ENCODE measurements at places on chromosomes 16 and 17.

DNA sequence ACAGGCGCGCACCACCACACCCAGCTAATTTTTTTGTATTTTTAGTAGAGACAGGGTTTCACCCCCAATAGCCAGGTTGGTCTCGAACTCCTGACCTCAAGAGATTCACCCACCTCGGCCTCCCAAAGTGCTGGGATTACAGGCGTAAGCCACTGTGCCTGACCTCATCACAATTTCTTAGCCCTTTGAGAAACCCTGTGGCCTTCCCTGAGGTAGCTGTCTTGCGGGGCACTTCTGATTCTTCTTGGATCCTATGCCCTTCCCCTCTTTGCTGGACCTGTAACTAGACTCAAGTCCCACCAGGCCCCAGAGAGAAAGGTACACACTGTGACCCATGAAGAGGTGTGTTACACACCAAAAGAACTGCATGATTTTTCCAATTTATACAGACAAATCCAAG lies 13.5 kb upstream of the CETP start:
- DNase-seq: no peak

DNA sequence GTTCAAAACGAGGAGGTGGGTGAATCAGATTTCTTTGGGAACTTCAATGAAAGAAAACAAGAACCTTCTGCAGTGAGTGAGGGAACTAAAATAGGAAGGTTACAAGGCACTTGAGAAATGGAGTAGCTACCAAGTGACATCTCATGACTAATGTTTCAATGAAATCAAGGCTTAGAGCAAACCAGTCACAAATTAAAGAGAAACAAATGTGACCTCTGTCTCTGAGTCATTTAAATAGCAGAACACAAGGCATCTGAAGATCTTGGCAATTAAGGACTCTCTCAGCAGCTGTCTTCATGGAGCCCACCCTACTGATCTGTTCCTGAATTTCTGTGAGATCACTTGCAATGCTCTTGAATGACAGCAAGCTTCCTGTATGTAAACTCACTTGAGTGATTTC lies 109.5 kb downstream of the CDH11 start:
- DNase-seq: no peak

DNA sequence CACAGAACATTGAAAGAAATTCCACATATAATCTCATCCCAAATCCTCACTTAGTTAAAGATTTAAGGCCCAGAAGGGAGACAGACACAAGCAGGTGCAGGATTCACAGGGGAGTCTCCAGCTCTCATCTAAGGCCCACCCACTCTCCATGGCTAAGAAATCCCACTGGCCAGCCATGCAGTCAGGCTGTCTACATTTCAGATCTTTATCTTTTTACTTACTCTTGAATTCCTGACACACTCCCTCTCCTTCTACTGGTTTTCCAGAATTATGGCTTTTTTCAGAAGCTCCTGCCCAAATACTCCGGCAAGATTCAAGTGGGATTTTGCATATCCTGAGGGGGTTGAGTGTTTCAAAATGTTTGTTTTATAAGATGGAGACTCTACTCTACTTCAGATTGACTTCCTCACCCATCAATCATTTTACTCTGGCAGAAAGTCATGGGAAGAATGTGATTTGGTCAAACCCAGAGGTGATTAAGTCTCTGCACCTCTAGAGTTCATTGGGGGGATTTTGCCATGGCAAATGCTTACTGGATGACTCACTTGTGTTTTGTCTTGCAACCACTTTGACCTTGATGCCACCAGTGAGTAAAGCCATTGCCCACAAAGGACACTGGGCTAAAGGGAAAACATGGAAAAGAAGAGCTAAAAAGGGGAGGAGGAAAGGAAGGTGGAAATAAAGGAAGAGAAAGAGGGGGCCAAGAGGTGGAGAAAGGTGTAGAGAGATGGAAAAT lies 688.8 kb upstream of the SALL1 start:
- DNase-seq: no peak

DNA sequence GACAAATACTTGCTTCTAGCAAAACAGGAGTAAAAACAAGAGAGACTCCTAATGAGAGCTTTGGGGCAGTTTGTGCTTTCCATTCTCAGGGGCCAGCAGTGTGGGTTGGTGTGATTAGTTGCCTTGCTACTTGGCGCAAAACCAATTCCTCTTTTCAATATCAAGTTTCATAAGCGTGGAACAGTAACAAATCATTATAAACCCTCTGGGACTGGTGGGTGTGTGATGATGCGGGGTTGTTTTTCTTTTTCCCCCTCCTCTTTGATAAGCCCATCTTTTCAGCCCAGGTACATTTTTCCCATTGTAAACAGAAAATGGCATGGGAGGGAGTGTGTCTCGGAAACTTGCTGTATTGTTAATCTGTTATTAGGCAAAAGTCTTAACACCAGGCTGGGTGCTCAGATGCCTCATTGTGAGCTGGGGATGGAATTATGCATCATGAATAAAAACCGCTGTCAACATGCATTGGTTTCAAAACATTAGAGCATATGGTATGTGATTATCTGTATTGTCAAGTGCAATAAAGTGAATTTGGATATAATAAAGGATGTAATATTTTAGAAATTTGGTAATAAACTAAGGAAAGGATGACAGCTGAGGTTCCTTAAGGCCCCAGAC lies 166.4 kb downstream of the CCDC182 start:
- DNase-seq: no peak

DNA sequence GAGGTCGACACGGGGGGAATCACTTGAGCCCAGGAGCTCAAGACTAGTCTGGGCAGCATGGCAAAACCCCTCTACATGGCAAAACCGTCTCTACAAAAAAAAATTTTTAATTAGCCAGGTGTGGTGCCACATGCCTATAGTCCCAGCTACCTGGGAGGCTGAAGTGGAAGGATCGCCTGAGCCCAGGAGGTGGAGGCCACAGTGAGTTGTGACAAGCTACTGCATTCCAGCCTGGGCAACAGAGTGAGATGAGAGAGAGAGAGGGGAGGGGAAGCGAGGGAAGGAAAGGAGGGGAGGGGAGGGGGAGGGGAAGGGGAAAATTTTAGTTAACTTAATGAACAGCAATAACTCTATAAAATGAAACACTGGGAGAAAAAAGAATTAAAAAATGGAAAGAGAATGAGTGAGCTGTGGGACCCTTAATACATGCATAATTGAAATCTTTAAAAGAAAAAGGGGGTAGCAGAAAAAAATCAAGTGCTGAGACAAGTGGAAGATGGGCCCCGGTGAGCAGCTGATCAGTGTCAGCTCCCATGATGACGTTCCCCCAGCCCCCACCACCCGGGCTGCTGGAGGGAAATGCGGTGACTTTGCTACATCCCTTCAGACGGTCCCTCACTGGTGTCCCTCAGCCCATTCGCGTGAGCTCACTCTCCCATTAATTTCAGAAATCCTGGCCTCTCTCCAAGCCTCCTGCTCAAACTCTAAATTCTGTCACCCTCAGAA lies 2.7 kb downstream of the ASGR2 start:
- DNase-seq: no peak

GRCh38 chr17:76480632-76481031 lies 13.2 kb downstream of the AANAT start:
- DNase-seq: no peak

DNA sequence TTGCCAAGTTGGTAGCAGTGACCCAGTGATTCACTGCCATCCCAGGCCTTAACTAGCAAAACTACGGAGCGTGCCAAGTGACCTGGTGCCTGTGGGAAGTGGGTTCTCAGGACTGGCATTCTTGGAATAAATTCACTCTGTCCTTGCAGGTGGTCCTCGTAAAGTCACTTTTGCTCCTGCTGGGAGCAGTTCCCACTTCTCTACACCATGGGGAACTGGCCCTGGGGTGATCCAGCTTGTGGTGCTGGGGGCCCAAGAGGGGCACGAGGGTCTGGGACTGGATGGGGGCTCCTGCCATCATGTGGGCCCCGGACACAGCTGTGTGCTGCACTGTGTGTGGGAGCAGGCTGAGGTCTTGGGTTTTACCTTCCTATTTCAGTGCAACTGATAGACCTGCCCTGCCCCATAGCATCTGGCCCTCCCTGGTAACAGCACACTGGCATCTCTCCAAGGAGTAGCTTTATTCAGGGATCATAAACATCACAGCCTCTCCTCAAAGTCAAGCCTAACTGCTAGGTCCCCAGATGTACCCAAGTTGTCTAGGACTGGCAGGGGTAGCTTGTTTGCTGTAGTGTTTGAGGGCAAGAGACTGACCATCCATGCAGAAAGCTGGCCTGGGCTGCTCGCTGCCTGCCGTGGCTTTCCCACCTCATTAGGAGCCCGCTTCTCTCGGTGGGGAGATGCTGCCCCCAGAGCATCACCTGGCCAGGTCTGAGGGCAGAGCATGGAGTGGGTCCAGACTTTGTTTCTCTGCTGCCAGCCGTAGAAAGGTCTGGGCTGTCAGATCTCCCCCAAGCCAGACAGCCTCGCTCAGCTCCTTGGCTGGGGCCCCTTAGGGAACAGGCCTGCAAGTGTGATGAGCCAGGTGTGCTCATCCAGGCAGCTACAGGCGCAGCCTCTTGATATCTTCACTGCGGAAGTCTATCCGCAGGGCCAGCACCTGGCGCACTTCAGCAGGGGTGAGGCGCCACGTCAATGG lies 26.0 kb downstream of the FCSK start:
- DNase-seq: no peak

- DNase-seq: no peak
Measured at GRCh38 chr17:50831471-50831928, 3.9 kb upstream of the WFIKKN2 start.

DNA sequence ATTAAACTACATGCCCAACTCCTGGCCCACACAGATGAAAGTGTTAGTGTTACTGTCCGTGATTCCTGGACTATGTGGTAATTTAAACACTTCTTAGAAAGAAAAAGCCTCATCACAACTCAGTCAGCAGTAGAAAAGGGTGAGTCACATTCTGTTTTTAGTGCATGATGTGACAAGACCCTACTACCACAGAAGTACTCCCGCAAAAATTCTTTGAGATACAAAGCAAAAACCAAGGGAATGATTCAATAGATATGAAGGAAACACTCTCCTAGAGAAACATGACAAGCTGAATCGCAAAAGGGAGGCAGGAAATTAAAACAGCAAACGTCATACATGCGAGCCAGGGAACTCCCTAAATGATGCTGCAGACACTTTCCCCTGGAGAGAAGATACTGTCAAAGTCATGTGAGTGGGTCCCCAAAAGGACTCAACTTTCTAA lies 14.4 kb downstream of the SNN start:
- no peak for DNase-seq

DNA sequence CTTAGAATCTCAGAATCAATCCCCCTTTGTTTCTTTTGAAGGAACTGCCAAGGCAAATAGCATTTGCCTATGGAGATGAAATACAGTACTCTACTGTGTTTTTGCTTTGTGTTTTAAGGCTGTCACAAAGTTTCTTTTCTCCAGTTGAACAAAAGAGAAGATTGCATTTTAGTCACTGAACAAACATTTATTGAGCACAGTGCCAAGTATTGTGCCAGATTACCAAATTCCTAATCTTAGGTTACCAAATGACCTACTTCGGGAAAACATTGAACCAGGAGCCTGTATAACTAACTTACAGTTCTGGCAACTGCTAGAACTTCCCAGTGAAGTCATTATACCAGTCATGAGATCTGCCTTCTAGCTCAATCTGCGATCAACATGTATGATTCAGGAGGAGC lies 3.0 kb upstream of the UBB start:
- no peak for DNase-seq
